HepG2 (cell line): ENCODE measurements at places on chromosomes 1 and 21.

GRCh38 chr21:38136201-38136600 lies 120.6 kb upstream of the KCNJ15 start:
- no peak for DNase-seq

GRCh38 chr1:43509007-43509739 lies 21.5 kb upstream of the PTPRF start:
- DNase-seq, result no peak

DNA sequence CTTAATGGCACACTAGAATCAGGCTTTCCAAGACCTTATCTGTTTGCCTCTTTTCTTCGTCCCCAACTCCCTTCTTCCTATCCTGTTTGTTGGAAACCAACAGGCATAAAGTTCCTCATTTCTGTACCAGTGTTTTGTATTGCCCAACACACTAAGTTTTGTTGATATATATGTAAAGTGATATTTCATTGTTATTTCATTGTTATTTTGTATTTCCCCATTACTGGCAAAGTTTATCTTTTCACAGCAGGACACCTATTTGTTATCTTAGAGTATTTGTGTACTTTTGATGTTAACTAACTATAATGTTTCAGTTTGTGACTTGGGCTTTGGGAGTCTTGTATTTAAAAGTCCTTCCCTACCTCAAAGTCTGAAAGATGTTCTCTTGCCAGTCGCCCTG lies 27.1 kb downstream of the FAM20B start:
- DNase-seq, result no peak

DNA sequence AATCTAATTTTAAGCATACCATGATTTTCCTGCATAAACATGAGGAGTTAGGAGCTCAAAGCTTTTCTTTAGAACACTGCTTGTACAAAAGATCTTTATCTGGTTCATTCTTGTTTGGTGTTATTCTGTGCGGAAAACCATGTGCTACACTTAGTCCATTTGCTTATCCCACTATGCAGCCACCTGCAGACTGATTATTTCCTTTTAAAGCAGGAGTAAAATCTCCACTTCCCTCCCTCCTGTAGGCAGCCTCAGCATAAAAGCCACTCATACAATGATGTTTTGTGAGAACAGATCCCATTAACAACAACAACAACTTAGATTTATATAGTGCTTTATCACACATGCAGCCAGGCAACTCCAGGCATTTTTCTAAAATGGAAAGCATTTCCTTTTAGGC lies 355.3 kb upstream of the NEGR1 start:
- DNase-seq, result no peak

DNA sequence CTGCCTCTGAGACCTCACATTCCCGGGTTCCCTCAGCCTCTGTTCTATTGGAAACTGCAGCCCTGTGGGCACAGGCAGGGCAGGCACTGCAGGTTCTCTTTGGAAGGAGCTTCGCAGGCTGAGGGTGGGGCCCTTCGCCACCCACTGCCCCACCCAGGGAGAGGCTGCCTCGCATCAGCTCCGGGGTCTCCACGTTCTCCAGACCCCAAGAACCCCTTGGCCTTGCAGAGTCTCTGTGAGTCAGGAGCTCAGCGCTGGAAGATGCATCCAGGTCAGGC lies 8.6 kb upstream of the C1orf159 start:
- DNase-seq, result no peak

DNA sequence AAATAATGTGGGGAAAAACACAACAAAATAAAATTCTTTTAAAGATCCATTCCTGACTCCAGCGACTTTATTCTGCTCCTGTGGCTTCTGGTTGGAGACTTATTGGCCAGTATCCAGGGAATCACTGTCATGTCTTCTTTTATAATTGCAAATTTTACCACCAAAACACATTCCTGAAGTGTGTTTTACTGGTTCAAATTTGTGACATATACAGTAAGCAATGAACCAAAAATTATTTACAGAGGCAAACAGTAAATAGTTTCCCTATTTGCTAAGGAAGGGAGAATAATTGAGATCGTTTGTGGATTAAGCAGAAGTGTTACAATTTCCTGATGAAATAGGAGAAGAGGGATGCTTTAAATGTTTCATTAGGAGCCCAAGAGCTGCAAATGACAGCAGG lies 118.7 kb downstream of the ZNF281 start:
- no peak for DNase-seq

GRCh38 chr1:110554871-110555801 lies 36.2 kb upstream of the KCNA10 start:
- DNase-seq, result peak; percentile 11

DNA sequence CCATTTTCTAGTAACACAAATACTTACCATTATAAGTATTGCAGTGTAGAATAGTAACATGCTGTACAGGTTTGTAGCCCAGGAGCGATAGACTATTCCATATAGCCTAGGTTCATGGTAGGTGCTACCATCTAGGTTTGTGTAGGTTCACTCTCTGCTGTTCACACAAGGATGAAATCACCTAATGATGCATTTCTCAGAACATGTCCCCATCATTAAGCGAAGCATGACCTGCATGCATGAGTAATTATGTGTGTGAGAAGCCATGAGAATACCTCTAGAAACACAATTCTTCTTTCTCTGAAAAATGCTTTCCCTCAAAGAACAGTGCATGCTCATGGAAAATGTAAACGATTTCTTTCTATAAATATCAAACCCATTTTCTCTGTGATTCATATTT lies 69.3 kb downstream of the NR5A2 start:
- DNase-seq, result no peak

DNA sequence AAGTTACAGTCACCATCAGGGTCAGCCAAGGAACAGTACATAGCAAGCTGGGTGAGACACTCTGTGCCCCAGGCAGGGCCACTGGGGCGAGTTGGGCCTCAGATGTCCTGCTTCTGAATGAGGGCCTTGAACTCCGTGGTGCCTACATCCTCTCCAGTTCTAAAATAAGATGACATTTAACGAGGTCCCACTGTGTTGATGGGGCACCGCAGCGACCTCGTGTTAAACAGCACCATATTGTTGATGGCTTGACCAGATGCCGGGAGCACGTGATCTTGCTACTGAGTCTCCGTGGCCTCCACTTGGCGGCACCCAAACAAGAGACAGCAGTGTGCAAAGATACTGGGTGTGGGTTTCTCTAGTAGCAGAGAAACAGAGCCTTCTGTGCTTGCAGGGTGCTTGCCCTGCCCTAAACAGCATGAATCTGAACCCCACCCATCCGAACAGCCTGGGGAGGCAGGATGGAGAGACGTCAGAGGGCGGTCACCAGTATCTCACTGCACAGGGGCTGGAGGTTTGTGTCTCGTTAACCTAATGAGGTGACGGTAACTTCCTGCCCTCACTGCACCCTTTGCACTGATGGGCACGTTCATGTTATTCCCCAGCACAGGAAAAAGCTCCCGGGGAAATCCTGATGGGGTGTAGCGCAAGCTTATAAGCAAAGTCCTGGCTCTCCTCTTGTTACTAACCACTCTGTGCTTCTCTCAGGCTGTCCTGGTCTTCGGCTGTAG lies 324.4 kb downstream of the AJAP1 start:
- DNase-seq, result no peak

GRCh38 chr1:212247179-212247721 lies 38.0 kb upstream of the PPP2R5A start:
- DNase-seq, result peak; percentile 63

DNA sequence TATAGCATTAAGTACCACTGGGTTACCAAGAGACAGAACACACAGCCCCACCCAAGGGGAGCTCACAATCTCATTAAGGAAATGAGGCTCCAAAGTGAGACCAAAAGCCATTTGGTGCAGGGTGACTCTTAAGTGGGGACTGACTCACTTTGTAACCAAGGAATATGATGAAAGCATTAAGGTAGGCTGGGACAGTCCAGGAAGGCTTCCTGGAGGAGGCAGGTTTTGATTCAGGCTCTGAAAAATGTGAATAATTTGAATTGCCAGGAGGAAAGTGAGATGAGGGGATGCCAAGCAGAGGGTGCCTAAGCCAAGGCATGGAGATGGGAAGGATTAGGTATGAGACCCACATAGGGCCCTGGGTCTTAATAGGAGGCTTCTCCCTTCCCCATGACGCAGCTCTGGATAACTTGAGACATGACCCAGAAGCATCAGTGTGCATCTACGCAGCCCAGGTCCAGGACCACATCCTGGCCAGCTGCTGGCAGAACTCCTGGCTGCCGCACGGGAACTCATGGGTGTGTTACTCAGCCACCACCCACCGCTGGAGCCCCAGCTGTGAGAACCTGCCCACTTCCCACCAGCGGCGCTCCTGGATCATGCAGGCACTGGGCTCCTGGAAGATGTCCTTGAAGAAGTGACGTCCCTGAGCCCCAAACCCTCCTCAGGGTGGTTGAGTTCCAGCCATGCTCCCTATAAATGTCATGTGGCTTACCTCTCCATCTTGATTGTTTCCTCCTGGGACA lies 5.9 kb upstream of the TTC4 start:
- DNase-seq, result no peak

DNA sequence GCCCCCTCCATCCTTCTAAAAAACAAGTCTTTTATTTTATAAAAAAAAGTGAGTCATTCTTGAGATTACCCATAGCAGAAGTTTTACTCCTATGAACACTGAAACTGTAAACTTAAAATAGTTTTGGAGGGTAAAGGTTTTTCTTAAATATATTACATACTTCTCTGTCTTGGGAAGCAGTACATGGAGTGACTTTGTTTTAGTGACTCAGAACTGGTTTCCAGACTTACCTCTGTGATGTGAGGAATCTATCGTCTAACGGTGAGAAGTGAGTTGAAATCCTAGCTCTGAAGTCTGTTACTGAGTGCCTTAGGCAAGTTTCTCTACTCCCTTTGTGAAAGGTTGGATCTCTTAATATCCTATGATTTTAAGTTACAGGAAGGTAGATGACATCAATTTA lies 176.3 kb upstream of the POU3F1 start:
- no peak for DNase-seq

GRCh38 chr21:29166323-29166722 lies 35.9 kb downstream of the MAP3K7CL start:
- no peak for DNase-seq

- DNase-seq, result no peak
Measured at GRCh38 chr21:44499631-44500030, 40.4 kb downstream of the KRTAP10-1 start.

DNA sequence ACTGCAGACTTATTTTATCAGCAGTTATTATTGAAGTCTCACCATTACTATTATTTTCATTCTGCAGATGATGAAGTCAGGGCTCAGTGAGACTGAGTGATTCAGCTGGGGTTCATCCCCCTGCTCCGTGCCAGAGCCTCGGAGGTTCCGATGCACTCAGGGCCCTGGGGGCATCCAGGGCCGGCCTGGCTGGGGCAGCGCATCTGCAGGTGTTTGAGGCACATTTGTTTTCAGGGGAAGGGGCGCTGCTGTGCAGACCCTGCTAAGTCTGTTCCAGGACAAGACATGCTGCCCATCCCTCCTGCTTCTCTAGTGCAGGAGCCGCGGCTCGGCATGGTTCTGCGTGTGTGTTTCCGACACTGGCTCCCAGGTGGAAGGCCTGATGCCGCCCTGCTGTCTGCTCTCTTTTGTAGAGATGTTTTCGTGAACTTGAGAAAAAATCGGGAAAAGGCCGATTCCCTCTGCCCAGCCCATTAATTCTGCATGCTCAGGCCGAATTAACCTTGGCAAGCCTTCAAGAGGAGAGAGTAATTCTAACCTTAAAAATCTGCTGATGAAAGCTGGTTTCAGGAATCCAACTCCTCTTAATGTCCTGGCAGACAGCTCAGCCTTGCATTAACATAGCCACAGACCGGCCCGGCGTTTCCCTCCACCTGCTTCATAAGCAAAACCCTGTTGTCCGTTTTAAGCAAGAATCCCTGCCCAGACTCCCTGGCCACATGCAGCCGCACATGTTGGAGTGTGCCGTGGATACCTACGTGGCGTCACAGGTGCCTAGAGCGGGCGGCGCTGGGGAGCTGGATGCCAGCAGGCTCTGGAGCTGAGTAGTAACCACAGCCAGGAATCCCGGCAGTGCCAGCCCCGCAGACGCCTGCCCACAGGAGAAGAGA lies 316.0 kb upstream of the VAMP3 start:
- DNase-seq, result no peak

DNA sequence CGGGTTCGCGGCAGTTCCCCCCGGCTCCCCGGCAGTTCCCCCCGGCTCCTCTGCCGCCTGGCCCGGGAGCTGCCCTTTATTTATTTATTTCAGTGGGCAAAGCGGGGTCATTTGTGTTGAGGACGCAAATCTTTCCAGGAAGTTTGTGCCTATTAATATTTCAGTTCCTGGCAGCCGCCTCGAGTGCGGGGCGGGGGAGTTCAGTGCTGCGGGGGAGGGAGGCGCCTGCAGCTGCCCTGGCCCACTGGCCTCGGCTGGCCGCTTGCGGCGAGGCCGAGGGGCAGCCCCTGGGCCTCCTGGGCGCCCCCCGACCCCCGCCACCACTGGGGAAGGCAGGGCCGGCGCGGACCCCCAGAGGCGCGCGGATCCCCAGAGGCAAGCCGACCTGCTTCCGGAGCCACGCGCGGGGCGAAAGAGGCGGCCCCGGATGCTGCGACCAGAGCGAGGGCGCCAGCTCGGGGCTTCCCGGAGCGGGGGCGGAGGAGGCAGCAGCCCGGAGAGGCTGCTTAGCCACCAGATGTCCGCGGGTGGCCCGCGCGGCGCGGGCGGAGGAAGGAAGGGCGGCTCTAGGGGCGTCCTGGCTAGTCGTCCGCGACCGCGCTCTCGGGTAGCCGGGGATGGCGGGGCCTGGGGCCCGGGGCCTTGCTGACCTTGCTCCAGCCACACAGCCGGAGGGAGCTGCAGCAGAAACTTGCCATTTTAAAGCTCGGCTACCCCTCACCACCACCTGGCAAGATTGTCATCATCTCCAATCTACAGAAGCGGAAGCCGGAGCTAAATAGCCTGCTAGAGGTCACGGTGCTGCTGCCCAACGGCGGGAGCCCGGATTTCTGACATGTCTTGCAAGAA lies 48.0 kb downstream of the H3-3A start:
- DNase-seq, result no peak

DNA sequence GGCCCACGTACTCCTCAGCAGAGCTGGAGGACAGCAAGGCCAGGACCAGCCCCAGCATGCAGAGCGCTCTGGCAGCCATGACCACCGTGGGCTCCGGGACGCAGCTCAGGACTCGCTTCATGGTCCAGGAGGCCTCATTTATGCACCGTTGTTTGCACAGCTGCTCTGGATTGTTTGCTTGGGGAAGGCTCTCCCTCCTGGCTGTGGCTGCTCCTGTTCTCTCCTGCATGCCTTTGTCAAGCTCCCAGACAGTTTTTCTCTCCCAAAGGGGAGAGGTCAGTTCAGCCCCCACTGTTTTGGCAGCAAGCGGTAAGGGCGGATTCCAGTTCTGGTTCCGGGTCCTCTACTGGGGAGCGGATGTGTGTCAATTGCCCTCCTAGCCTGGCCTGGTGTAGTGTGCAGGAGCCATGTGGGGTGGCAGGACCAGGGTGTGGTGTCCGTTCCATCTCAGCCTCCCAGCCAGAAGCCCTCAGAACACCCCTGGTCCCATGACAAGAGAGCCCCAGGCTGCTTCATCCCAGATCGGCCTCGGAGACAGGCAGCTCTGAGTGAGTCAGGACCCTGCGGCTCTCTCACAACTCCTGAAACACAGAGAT lies at the start of gene TFF3:
TFF3 (minus strand) TSS at position 114 of the 596 bp plus-strand sequence; CDS start at position 79, 35 bp downstream.
- peak; percentile 84 for DNase-seq

GRCh38 chr1:40316595-40317393 lies at the start of gene COL9A2:
COL9A2 (minus strand) TSS chr1:40317286; CDS start chr1:40317197, 89 bp downstream.
- DNase-seq, result peak; percentile 64
